ENCODE measurements at places on chromosomes 5 and 9.

DNA sequence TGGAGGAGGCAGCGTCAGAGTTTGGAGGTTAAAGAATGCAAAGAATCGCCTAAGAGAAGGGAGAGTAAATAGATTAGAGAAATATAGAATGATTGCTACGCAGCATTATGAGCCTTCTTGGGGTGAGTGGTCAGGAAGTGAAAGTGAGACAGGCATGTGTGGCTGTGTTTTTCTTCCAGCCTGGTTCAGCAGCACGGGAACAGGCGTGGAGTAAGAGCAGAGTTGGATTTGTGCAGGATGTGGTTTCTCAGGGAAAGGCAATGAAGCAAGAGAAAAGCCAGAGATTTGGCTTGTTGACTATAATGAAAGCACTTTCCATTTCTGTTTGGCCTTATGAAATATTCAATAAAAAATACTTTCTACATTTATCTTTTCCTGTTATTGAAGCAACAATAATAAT, 34.3 kb upstream of the FRMD3 start:
- no peak for DNase-seq

DNA sequence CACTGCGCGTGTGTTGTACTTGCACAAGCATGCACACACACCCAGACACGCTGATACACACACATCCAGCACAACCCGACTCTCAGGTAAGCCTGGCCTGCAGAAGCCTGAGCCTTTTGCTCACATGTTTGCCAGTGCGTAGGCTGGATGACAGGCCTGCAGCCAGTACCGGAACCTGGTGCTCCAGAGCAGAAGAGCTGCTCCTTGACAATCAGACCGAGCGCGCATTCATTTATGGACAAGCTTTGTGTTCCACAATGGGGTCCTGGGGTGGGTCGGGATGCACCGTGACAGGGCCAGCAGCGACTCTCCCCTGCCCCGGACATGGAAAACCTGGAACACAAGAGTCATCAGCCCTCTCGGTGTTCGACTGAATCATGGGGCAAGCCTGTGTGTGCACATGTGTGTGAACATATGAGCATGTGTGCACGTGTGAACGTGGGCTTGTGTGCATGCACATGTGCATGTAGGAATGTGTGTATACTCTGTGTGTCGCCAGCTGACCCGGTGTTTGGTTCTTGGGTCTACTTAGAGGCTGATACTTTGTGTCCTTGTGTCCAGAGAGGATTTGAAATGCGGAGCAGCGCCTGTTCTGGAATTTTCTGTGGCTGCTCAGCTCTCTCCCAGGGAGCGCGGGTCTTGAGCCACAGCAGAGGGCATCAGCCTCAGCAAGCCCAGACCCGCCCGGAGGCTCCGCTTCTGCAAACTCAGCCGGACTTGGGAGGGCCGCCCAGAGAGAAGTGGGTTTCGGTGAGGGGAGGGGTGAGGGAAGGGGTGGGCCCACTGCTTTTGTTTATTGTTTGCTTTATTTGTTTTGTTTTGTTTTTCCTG, 32.2 kb downstream of the IRX4 start:
- DNase-seq = no peak

DNA sequence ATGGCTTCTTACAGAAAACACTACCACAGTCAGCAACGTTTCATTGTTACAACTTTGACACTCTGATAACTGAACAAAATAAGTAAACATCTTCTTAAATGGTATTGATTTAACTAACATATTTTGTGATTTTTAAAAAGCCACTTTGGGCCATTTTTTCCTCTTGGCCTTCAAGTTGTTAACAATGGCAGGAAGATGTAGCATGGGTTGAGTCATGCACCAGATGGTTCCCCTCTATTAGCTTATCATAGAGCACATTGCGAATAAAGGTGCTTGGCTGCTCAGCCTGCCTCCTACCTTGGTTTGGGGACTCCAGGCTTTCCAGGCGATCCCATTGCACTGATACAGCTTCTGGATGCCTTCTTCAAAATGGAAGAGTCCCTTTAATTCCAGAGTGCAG, 24.1 kb upstream of the CER1 start:
- DNase-seq = no peak

GRCh38 chr9:114238891-114239875, 83.7 kb upstream of the ORM1 start:
- DNase-seq = no peak

DNA sequence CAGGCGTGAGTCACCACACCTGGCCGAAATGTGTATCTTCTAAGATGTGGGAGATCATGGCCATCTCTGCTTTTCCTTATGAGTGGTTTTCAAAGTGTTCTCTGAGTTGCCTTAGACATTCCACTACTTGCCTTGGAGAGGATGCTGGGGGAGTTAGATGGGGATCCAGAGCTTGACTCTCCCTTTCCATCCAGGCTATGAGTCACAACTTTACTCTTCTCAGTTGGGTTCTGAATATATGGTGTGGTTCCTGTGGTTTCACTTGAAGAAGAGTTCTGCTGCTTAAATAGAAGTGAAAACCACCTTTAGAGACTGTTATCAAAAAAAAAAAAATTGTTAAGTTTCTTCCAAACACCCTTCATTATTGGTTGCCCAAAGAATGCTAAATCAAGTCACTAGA, 217.6 kb downstream of the ZNF608 start:
- no peak for DNase-seq

DNA sequence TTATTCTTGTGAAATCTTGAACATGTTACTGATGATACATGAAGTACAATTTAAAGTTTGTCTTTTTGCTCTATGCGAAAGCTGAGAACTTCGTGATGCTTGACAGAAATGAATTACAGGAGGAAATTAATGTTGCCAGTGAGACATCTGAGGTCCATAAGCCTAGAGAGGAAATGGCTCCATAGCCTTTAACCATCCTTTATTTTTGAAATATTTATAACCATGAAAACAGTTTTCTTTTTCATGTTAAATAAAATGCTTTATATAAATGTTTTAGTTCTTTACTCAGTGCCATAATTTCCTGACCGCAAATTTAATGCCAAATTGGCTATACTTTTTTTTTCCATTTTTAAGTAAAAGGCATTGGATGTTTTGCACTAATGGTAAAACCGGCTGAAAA, 29.1 kb downstream of the F2RL2 start:
- DNase-seq = no peak

DNA sequence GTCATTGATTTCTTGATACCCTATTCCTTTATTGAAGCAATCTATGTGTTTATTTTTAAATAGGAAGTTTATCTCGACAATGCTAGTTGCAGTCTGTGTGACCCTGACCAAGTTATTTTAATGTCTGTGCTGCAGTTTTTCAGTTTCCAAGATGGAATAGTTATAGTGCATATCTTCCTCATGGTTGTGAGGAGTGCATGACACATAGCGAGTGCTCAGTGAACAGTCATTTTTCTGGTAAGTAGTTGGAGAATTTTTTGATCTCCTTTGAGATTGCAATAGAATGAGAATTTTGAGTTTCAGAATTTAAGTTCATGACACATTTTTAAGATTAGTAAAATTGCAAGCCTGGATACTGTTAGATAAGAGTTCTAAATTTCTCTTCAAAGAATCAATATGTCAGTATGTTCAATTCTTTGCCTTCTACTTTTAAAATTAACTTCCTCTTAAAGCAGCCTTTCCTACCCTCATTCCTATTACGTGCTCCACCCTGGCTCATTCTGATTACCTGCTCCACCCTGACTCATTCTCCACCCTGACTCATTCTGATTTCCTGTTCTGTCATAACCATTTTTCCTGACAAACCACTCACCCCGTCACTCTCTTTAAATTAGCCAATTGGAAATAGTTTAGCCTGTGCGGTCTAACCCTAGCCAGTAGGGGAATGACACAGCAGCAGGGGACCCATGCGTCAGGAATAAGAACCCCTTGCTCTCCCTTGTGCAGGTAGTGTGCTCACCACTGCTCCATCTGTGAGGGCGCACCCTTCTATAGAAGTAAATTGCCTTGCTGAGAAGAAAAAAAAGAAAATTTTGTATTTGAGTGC, 30.7 kb downstream of the SPIN1 start:
- DNase-seq = peak; percentile 1

DNA sequence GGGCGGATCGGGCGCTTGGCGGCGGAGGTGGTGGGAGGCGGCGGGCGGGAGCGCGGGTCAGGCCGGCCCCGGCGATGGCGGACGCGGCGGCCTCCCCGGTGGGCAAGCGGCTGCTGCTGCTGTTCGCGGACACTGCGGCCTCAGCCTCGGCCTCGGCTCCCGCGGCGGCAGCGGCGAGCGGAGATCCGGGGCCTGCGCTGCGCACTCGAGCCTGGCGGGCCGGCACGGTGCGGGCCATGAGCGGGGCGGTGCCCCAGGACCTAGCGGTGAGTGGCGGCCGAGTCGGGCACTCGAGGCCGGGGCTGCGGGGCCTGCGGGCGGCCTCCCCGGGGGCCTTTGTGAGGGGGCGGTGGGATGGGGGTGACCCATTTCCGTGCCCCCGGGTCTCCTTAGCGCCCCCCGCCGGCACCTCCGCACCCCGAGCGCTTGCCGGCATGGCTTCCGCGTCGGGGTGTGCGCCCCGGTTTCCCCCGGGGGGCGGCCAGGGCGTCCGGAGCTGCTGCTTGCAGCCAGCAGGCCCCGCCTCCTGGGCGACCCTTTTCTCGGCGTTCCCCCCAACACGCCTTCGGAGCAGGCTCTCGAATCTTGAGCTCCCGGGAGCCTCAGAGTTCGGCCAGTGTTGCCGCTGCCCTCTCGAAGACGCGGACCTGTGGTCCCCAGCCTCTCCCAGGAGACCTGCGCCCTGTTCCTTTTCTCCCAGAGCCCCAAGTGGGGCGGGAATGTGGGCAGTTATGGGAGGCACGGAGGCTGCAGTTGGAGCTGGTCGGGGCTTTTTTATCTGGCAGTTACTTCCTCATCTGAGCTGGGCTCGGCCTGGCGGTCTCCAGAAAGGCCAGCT, 456 bp downstream of the KDM3B start:
- peak; percentile 65 for DNase-seq

DNA sequence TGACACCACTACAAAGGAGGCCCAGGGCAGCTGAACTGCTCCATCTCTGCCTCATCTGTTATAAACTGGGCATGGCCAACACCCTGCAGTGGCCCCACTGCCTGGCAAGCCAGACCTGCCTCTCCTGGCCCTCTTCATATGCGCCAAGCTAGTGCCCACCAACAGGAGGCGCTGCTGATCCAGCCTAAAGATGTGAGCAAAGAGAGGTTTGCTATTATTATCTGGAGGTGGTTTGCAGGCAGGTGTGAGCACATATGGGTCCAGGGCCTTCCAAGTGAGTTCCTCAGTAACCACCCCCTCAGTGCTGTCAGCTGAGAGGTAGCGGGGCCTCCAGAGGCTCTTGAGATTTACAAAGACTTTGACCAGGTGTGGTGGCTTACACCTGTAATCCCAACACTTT, 232.2 kb downstream of the SYK start:
- peak; percentile 71 for DNase-seq

GRCh38 chr9:89806371-89807100, 201.7 kb downstream of the GADD45G start:
- DNase-seq = no peak

- DNase-seq = no peak
Measured at GRCh38 chr9:91341749-91342148, 20.0 kb downstream of the AUH start.

GRCh38 chr5:44770780-44771717, 37.7 kb upstream of the MRPS30 start:
- DNase-seq = no peak

DNA sequence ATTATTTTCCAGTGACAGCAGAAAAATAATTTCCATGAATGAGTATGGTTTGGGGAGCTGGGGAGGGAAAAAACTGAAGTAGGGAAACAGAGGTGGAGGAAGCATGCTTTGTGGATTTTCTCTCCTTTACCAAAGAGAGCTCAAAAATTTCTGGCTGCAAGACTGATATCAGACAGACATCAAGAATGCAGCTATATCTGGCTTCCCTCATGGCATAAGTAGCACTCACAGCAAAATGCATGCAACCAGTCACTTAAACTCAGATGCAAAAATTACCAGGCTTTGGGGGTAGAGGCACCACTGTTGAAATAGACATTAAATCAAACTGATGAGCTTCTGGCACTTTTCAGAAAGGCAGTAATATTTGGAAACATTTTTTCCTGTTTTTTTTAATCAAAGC, 196.9 kb downstream of the TSSK1B start:
- no peak for DNase-seq

DNA sequence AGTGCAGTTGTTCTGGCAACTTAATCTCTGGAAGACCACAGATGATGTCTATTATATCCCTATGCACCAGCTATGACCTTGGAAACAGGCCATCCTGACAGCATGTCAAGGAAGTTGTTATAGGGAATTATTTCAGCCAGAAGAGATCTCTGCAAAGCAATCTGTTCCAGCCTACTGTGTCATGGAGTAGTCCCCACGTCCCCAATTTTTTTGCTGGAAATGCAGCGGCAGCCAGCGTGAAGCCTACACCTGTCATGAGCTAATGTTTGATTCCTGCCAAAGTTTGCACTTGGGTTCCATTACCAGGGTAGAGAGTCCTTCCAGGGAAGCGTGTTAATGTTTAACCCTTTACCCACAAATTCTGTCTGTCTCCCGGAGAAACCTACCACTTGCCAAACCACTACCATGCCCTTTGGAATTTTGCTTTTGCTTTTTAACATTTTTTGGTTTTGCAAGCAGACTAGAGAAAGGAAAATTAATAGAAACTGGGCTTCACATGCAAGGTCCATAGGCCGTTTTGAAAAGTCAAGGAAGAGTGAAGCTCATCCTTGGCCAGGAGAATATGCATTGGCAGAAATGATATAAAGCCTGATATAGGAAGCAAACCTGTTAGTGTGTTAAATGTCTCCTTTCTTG, 174.9 kb upstream of the SPRY4 start:
- DNase-seq = no peak

DNA sequence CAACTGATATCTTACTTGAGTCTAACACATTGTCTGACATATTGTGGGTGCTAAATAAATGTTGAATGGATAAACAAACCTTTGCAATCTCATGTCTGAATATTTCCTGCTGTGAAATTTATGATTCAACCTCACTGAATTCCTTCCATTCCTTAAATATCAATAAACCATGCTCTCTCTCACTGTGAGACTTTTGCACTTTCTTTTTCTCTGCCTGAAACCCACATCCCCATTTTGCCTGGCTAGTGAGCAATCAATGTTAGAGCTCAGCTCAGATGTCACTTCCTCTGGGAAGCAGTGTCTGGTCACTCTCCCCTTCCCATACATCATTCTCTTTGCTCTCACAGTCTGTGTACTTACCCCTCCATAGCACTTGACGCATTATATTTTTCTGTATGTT, 383.7 kb upstream of the TRPC7 start:
- no peak for DNase-seq

DNA sequence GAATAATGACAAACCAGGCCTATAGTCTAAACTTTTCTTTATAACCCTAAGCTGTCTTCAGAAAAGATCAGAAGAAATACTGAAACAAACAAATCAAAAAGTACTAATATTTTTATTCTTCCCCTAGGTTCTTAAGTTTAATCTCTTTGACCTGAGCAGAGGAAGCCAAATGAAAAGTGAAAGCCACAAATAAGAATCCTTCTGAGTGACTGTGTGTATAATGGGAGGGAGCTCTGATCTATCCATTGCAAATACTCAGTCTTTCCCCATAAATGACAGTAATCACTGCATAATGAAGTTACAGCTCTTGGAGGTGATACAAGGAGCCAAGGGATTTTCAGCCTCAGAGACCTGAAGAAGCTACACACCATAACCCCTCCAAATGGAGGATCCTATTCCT, 126.9 kb upstream of the ATP10B start:
- DNase-seq = no peak

Measured in stimulated activated CD4-positive, alpha-beta T cell treated with anti-CD3 and anti-CD28 coated beads, Interleukin-4, amount 100 ng/mL, for 4 hours (primary cell).